H9 (cell line): ENCODE measurements at places on chromosomes 11 and 22. TPM values are rescaled to one million over a fixed set of nuclear protein-coding genes. Genes with fewer than 3 reads are reported as not detected.
A peak's percentile ranks its signal among the peaks of the same experiment; 100 is the strongest.

The TRPM5 gene
- total RNA-seq: 0.09 TPM in 1 of 2 replicates, not detected in the other

The MUC6 gene
- total RNA-seq: not detected in 2 replicates

GRCh38 chr11:102010776-102011494, 36.3 kb upstream of the CFAP300 start:
- no peak overlapping the region for H3K4me3 ChIP-seq
- peak; percentile 87 for DNase-seq
- H3K4me1 ChIP-seq: no peaks in the 10 kb centered on the region; the same call in 1 of the 2 replicates
- H3K27me3 ChIP-seq: no peaks in the 10 kb centered on the region; the same call in 1 of the 2 replicates
- no peaks in the 10 kb centered on the region for H3K36me3 ChIP-seq

- peak; percentile 26 for DNase-seq
- H3K4me1 ChIP-seq: no peaks in the 10 kb centered on the region; the same call in 1 of the 2 replicates
- H3K27ac ChIP-seq: no peak overlapping the region
- H3K36me3 ChIP-seq: peaks cover 27% of the 10 kb centered on the region
- H3K4me3 ChIP-seq: no peak overlapping the region
Observed at GRCh38 chr22:21443057-21443734, 24.0 kb upstream of the TMEM191C start.

- no peak overlapping the region for H3K4me3 ChIP-seq
- no peak for DNase-seq
- no peaks in the 10 kb centered on the region for H3K36me3 ChIP-seq
- H3K27ac ChIP-seq: no peak overlapping the region
Observed at GRCh38 chr11:106344394-106344793, 266.9 kb downstream of the AASDHPPT start.
